NCI-H510A (cell line): ENCODE measurements at places on chromosomes 11 and 22.
A peak's percentile ranks its signal among the peaks of the same experiment; 100 is the strongest.

GRCh38 chr22:35638410-35638809 is 9.8 kb upstream of the APOL6 start:
- no peak for DNase-seq

- no peak for DNase-seq
Observed at GRCh38 chr11:64611869-64612646, 21.0 kb downstream of the SLC22A12 start.

DNA sequence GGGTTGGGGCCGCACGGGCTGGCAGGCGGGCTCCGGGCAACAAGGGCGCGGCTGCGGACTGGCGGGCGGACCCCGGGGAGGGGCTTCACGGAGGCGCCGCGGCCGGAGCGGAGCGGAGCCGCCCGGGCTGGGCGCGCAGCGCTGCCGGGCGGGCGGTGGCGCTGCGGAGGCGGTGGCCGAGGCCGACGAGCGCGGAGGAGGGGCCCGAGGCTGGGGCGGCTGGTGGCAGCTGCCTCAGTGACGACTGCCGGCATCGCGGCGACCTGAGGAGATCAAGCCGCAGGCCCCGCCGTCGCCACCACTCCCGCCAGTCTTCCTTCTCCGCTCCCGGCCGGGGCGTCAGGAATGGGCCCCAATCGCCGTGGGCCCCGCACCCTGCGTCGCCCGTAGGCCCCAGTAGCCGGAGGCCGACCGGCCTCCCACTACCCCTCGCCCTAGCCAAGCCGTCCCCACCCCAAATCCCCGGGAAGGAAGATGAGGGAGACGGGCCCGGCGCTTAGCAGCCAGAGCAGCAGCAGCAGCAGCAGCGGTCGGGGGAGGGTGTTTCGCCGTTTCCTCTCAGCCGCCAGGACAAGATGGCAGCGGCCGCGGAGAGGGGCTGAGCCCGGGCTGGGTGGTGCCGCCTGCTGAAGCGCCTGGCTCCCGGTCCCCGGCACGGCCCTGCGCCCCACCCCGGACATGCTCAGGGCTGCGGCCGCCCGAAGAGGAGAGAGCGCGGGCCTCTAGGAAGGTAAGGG is at the start of gene HIPK3:
HIPK3 (plus strand) TSS at position 222 of the 737 bp plus-strand sequence.
- peak; percentile 37 for DNase-seq

DNA sequence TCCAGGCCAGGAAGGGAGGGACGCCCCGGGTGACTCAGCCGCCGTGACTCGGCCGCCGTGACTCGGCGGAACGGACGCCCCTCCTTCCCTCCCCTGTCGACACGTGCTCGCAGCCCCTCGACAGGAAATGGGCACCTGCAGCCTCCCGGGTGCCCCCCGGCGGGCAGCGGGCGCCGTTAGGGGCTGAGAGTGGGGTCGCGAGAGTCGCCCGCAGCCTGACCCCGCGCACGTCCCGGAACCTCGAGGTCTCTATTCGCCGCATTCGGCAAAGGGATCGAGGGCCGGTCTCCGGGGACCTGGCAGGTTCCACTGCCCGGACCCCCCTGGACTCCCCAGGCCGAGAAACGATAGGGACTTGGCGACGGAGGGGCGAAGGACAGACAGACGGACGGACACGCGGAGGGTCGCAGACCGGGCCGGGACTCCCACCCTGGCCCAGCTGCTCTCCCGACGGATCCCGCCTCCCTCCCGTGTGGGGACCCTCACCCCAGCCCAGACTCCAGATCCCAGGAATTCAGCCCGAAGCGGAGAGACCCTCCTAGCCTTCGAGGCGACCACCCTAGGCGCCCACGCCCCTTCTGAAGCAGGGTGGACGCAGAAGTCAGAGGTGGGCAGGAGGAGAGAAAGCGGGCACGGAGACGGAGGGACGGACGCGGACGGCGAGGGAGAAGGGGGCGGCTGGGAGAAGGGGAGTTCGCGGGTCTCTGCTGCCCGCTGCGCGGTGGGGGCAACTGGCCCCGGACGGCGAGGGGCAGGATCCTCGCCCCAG is 648 bp downstream of the FOSL1 start:
- no peak for DNase-seq

DNA sequence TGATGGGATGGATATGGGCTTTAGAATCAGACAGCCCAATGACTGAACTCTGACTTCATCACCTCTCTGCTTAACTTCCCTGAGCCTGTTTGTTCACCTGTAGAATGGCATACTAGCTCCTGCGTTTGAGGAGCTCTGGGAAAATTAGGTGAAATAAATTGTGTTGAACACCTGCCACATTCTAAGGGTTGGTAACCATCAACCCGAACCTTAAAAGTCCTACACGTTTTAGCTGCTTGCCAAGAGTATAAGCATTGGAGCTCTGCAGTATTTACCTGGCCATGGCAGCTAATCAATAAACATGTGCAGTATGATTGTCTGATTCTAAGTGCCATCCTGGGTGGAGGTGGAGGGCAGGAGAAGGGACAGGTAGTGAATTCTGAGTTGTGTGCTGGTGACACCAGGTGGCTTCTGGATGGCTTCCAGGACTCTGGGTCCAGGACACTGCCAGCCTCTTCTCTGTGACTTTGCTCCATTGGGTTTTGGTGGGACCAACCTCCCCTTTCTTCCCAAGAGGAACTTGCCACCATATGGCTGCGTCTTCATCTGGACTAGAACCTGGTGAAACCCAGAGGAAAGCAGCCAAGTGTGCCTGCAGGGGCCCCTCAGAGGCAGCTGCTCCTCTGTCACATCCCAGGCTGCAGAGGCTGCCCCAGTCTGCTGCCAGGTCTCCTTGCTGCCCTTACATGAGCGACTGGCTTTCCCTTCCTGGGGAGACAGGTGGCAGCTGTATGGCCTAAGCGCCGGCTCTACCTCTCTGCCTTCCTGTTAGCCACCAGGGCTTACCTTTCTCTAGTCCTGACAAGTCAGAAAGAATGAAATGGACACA is 85.6 kb downstream of the CACNG2 start:
- DNase-seq = no peak

- no peak for DNase-seq
Observed at GRCh38 chr11:102581066-102581465, 44.1 kb downstream of the MMP20 start.

GRCh38 chr11:125933030-125933813 is 12.6 kb upstream of the VSIG10L2 start:
- DNase-seq = no peak

GRCh38 chr22:47448231-47449223 is 686.1 kb downstream of the TBC1D22A start:
- no peak for DNase-seq

DNA sequence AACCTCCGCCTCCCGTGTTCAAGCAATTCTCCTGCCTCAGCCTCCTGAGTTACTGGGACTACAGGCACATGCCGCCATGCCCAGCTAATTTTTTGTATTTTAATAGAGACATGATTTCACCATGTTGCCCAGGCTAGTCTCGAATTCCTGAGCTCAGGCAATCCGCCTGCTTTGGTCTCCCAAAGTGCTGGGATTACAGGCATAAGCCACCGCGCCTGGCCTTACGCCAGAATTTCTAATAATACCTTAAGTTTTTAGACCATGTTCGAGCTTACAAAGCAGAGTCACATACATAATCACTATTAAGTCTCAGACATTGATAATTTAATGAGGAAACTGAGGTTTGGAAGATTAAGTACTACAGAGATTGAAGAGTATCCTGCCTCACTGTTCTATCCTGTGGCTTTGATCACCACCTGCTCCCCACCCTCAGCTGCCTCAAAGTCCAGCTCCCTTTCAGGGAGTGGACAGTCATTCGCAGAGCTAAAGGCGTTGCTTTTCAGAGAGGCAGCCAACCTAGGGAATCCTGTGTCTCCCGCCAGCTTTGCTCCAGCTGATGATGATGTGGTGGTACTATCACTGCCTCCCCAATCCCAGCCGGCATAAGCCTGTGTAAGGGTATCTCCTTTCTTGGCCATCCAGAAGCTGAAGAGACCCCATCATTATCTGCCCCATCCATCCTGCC is 7.7 kb downstream of the UBASH3B start:
- no peak for DNase-seq

DNA sequence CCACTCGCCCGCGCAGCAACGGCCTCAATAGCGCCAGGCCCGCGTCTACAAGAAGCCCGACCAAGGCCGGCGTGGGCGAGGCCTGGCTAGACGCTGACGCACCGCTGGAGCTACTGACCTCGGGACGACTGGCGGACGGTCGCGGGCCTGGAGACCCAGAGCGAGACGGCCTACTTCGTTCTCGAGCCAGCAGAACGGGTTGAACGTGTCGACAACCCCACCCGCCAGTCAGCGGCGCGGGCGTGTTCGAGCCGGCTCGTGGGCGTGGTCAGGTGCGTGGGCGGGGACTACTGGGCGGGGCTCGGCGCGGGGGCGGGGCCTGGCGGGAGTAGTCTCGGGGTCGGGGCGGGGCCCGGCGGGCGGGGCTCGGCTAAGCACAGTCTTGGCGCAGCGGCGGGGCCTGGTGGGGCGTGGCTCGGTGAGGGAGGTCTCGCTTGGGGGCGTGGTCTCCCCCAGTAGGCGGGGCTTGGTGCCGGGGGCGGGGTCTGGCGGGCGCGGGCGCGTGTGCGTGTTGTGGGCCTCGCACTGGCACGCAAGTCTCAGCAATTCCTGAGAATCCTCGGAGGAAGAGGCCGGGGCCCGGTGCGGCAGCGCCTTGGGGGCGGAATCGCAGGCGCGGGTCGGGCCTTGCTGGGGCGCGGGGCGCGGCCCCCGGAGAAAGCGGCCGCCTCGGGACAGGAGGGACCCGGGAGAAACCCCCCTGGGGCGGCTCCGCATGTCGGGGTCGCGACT is at the start of gene RNH1:
RNH1 (minus strand) TSS at position 248 of the 732 bp plus-strand sequence. CDS start 5,080 bp downstream, outside the sequence.
- peak; percentile 47 for DNase-seq

DNA sequence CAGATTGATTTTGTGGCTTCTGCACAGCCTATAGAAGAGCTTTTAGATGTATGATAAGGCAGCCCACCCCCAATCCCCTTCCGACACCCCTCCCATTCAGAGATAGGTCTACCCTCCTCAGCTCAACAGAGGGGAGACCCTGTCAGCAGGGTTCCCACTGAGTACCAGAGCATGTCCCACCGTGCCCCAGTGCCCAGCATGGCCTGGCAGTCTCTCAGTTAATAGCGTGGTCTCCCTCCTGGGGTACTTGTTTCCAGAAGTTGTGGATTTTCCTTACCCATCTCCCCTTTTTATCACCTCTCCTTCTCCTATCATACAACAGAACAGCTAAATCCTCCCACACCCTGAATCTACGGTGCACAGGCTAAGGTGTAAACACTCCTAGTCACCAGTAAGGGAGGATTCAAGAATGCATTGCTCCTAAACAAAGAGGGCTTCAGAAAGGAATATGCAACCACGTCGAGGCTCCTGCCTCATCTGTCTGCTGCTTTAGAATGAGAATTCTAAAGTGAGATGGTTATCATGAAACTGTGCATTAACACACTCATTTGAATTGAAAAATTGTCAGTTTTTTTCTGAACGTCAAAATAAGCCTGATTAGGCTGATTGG is 6.7 kb downstream of the PLAAT2 start:
- no peak for DNase-seq

GRCh38 chr11:3753110-3753509 is 44.2 kb downstream of the NUP98 start:
- DNase-seq = no peak

GRCh38 chr11:27468995-27469695 is 3.4 kb downstream of the LGR4 start:
- no peak for DNase-seq

- no peak for DNase-seq
Observed at GRCh38 chr11:128524172-128524571, 63.2 kb downstream of the ETS1 start.

DNA sequence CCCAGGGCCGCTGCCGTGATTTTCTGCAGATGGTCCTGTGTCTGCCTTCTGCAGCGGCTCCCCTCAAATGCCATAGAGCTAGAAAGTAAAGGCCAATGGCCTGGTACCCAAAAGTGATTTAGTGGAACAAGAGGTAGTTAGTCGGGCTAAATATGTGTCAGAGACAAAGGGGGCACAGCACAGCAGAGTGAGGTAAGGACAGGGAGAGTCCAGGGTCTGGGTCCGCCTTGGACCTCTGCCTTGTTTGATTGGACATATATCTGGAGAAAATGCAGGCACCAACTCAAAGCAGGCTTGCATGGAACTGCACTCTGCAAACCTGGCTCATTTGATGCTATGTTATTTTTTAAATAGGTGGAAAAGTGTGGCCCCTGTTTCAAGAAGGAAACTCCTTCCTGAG is 249.6 kb upstream of the B3GAT1 start:
- no peak for DNase-seq

DNA sequence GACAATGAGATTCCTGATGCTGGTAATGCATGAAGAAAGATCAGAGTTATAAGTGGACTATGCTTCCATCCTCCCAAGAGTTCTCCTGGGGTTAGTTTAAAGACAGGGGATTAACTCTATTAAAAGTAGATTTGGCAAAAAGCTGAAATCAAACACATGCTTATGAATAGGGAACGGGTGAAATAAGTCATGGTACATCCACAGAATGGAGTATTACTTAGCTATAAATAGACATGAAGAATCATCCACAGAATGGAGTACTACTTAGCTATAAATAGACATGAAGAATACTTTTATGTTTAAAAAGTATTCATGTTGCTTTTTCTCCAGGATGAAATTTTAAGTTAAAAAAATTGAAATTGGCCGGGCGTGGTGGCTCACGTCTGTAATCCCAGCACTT is 596.4 kb upstream of the B3GAT1 start:
- no peak for DNase-seq

DNA sequence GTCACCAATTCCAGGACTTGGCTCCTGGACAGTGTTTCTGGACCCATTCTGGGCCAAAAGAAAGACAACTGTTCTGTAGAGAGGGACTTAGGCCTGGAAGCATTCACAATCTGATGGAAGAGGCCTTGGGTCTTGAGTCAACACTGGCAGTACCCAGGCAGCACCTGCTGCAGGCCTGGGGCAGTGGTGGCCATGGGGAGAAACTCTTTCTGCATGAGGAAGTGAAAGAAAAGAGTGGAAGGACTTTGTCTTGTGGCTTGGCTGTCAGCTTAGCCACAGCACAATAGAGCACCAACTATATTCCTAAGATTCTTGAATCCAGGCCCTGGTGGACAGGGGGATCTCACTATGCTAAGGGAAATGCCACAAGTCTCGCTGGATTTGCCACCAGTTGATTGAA is 70.6 kb downstream of the CTSC start:
- DNase-seq = no peak

GRCh38 chr11:28537822-28538221 is 429.6 kb downstream of the METTL15 start:
- no peak for DNase-seq

DNA sequence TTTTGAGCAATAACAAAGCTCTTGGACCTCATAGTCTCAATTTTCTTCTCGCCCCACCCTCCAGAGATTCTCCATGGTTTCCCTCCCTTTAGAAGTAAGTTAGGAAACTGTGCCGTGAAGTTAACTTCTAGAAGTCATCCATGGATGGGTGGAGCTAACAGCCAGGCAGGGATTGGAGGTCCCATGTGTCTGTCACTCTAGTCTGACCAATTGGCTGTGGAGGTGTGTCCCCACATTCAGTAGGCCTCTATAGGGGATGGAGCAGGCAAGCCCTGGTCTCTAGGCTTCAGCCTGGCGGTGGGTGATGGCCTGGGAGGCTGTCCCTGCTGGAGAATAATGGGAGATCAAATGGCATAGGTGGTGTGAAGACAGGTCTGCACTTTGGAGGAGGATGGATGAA is 50.7 kb downstream of the TP53I11 start:
- no peak for DNase-seq

- DNase-seq = no peak
Observed at GRCh38 chr11:58564231-58564630, 11.4 kb downstream of the LPXN start.

GRCh38 chr11:120985718-120986569 is 38.0 kb upstream of the TBCEL start:
- no peak for DNase-seq
